EH (cell line): ENCODE measurements at places on chromosomes 7 and 10.

DNA sequence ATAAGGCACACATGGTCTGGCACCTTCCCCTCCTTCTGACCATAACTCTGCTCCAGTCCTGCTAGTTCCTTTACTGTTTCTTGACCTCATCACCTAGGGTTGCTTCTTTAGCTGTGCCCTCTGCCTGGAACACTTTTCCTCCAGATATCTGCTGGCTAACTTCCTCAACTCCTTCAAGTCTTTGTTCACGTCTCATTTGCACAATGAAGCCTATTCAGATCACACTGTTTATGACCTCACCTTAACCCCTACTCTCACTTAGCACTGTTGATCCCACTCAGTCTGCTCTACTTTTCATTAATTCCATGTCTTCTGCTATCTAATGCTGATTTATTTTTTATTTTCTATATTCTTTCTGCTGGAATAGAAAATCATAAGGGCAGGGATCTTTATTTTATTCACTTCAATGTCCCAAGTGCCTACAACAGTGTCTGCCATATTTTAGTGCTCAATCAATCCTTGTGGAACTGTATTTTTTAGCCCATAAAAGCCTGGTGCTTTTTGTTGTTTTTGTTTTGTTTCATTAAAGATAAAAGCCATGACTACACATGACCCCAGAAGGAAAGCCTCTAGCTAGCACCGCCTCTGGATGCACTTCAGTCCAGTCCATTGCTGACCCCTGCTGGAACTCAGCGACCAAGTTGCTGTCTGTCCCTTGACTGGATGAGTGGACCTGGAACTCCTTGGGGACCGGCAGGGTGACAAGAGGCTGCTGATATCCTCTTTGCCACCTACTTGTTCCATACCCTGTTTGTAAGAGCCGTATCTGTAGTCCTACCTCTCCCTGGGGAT lies 12.3 kb downstream of the KLF14 start:
- peak; percentile 74 for DNase-seq

DNA sequence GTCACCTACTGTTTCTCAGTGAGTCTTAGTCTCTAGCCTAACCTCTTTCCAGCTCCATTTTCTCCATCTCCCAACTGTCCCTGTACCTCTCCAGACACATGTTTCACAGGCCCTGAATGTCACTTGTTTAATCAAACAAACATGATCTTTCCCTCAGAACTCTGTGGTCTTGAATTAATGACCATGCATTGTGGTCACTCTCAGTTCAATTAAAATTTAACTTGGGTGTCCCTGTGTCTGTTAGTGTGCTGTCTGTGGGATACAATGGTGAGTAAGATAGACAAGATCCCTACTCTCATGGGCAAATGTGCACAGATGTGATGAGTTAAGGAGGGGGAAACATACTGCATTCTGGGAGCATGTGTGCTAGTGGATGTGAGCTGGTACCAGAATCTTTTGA lies 65.0 kb downstream of the RBM33 start:
- no peak for DNase-seq

- no peak for DNase-seq
Measured at GRCh38 chr10:62745581-62745980, 58.9 kb upstream of the ADO start.

DNA sequence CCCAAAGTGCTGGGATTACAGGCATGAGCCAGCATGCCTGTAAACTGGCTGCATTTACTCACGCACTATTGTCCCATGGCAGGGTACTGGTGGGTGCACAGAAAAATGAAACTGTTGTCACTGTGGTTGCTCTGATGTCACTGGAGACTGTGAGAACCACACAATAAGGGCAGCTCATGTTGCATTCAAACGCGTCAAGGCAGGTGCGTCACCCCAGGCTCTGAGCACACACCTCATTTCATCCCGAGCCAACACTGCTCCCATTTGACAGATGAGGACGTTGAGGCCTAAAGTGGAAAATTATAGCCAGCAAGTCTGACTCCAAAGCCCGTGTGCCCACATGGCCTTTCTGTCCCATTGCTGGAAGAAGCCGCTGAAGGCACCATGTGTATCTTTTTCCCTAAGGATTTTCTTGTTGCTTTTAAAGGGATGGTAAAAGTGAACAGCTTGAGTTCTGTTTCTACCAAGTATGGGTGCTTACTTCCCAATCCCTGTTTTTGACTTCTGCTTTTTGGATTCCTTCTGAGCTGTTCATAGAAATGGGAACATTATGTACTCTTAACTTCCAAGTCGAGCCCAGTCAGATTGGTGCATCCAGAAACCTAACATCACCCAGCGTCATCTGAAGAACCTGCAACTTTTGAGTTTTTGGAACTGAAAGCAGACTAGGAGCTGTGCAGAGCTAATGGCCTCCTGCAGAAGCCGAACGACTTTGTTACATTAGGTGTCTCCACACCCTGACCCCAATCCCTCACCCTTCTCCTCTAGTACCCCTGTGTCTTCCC lies 60.1 kb upstream of the CARD11 start:
- no peak for DNase-seq

- DNase-seq: peak; percentile 34
Measured at GRCh38 chr7:34396437-34397064, 261.5 kb upstream of the NPSR1 start.

DNA sequence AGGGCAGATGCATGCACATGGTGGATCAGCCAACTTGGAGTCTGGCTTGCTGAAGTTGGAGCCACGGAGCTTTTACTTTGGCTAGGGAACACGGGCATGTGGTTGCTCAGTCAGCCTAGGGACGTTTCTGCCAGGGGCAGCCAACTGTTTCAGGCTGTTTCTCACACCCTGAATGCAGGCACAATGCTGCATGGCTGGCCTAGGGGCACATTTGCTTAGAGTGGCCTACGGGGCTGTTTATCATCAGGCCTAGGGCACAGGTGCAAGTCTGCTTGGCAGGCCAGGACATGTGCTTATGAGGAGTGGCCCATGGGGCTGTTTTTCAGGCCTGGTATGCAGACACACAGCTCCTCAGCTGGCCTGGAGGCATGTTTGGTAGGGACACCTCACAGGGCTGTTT lies 107.4 kb downstream of the GSAP start:
- no peak for DNase-seq

GRCh38 chr10:100745882-100746783 lies 751 bp downstream of the PAX2 start:
- no peak for DNase-seq

- DNase-seq: peak; percentile 18
Measured at GRCh38 chr7:27765841-27766240, 25.9 kb downstream of the TAX1BP1 start.

GRCh38 chr10:89064748-89065147 lies 74.2 kb downstream of the FAS start:
- no peak for DNase-seq

DNA sequence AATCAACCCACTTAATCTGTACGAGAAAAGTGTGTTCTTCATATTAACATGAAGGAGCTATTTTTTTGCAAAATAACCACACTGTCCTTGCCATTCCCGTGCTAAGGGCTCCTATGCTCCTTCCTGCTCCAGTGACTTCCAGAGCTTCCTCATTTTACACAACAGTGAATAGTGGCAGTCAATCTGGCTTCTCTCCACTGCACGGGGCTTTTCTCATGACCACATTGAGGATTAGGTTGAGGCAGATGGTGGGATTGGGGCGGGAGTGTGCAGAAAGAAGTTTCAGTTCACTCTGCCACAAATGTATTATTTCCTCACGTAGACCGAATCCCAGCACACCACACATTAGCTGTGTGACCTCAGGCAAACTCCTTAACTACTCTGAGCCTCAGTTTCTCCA lies 235.1 kb downstream of the ARHGAP12 start:
- DNase-seq: no peak

DNA sequence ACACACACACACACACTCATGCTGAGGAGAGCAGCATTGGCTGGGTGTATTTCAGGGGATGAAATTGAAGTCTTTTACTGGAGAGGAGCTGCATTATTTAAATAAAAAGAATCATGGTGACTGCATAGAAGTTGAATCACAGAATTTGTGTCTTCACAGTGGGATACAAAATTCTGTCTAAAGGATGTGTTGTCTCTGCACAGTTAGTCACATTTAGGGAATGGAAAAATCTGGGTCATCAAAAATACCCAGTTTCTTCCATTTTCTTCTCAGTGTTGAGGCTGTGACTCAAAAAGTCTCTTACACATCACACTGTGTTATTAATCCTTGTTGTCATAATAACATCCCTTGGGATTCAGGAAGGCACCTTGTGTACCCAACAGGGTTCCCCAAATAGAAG lies 10.9 kb downstream of the PAPSS2 start:
- peak; percentile 64 for DNase-seq

GRCh38 chr7:101900103-101900502 lies 82.7 kb downstream of the CUX1 start:
- DNase-seq: peak; percentile 60

- DNase-seq: no peak
Measured at GRCh38 chr10:25966844-25967243, 32.8 kb downstream of the MYO3A start.
